ENCODE measurements at places on chromosomes 7 and 10.

DNA sequence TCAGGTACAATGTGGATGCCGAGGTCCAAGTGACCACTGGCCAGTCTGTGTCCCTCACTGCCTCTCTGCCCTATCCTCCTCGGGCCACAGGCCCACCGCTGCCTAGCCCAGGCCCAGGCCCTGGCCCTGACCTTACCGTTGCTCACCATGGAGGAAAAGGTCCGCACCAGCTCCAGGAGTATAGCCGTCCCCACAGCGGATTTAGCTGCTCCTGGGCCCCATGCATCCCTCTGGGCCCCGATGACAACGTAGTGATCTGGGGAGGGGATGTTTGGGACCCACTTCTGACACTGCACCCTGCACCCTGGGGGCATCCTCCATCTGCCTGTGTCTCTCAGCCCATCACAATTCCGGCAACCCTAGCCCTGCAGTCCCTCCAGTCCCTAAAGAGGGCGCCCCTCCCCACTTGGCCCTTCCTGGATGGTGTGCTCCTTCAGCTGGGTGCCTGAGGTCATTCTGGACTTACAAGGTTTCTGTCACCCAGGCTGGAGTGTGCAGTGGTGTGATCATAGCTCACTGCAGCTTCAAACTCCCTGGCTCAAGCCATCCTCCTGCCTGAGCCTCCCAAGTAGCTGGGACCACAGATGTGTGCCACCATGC lies 12.1 kb downstream of the TFR2 start:
- DNase-seq, result no peak

DNA sequence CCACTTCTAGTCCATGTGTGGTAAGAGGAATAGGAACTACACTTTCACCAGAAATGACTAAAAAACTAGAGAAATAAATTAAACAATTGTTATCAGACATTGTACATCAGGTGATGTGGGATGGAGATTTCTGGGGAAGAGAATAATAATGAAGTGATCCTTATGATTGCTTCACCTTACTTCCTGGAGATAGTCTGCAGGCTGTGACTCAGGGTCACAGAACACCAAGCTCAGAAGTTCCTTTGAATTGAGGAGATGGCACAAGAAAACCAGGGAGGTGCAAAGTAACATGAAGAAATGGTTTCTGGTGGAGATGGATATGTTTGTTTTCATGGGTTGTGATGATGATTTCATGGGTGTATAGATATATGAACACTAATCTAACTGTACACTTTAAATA lies 44.5 kb downstream of the ZWINT start:
- DNase-seq, result no peak

GRCh38 chr7:138961159-138961558 lies 20.0 kb downstream of the KIAA1549 start:
- DNase-seq, result no peak

DNA sequence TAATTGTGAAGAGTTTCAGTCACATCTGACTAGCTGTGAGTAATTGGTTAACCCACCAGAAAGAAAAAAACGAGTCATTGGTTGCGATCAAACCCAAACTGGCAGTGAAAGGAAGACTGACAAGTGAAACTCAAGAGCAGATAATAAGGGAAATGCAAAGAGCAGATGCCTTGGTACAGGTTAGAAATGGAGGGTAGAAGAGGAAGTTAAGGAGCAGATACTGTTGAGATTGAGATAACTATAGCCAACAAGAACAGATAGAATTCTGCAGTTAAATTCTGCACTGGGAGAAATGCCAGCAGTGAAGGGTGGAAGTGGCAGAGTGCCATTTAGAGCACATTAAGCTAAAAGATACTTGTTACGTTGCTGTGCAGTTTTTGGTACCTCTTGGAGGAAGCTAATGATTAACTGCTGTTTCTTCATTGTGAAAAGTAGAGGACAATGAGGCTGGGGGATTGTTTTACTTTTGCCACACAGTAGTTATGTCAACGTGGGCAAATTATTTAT lies 65.8 kb downstream of the CDK13 start:
- no peak for DNase-seq

GRCh38 chr10:64732372-64732957 lies 1211.3 kb downstream of the REEP3 start:
- DNase-seq, result no peak

- no peak for DNase-seq
These were observed 8.7 kb upstream of the CALHM1 start for GRCh38 chr10:103467406-103467805.

DNA sequence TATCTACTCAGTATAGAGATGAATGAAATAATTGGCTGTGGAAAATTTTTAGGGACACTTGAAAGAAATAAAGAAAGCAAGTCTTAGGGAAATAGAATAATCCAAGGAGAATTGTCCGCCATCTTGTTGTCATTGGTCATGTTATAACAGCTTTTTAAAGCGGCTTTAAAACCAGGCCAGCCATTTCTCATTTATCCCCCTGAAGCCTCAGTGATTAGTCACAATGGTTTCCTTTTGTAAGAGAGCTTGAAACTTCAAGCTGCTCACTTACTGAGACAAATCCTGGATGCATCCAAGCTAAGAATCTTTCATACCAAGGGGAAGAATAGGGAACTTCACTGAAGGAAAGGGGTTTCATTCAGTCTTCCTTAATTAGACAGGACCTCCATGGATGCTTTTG lies 67.9 kb downstream of the SGCE start:
- no peak for DNase-seq

- no peak for DNase-seq
These were observed 118.2 kb upstream of the PPIF start for GRCh38 chr10:79229071-79229541.

GRCh38 chr10:78292982-78293865 lies 259.6 kb downstream of the RPS24 start:
- DNase-seq, result no peak

DNA sequence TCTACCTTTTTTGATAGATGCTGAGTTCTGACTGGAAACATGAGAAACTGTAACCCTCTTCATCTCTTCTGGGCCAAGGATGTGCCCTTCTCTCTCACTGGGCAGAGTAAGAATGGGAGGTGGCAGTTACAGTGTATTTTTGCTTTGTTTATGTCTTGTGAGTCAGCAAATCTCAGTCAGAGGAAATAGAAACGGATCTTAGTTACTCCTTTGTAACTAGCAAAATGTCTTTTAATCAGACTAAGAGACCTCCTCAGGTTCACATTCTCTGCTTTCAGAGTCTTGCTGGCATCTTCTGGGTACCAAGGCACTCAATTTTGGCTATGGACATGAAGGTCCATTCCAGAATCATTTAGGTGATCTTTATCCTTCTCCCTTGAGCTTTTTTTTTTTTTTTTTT lies 70.9 kb downstream of the HHEX start:
- no peak for DNase-seq

DNA sequence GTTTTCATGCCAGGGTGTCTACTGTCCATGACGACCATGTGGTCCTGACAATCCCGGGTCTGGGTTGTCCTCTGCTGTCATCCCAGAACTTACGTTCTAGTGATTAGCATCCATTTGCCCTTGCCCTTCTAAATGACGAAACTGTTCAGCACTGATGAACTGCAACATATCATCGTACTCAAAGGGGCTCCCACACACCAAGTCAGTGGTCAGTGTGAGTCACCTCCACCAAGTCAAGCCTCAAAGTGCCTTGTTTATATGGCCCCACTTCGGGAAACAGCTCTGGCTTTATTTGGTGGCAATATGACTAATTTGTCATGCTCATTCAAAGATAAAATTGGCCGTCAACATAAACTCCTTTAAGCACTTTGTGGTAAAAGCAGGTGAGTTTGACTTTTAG lies 110.7 kb downstream of the FRMD4A start:
- no peak for DNase-seq

- DNase-seq, result no peak
These were observed 76.0 kb upstream of the GRB10 start for GRCh38 chr7:50858528-50859245.

DNA sequence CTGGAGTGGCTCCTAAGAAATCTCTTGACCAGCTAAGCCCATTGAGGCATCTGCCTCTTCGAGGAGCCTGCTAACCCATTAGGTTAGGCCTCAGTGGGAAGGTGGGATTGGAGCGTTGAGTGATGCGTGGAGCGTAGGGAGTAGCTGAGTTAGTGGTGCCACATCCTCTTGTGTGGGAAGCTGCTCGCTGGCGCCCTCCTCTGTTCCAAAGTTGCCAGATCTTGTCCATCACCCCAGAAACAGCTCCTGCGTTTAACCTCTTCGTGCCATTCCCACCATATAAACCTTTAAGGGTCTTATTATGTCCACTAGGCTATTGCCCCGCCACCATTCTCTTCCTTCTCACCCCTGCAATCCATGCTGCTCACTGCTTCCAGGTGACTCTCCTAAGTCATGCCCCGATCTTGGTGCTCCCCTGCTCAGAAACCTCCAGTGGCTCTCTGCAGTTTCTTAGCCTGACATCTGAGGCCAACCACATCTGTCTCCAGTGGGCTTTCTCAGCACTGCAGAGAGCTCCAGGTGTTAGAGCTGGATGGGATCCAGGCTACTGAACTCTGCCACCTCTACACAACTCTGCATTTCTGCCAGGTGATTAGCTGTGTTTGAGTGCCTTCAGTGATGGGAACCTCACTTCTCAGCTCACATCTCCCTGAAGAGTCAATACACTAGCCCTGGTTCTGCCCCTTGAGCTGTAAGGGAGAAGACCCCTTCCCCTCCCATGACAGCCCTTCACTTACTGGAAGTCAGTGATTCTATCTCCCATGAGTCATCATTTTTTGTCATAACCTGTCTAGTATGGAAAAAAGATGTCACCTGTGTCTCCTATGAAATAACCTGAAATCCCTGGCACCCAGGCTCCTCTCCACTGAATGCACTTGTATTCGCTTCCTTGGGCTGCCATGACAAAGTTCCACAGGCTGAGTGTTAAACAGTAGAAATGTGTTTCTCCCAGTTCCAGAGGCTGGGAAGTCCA lies 65.0 kb upstream of the FGFR2 start:
- no peak for DNase-seq

GRCh38 chr7:78057571-78057970 lies 259.0 kb downstream of the PHTF2 start:
- no peak for DNase-seq

- DNase-seq, result no peak
These were observed 1.3 kb downstream of the PTN start for GRCh38 chr7:137342265-137342664.

- DNase-seq, result no peak
These were observed 987 bp downstream of the INA start for GRCh38 chr10:103277713-103278536.

DNA sequence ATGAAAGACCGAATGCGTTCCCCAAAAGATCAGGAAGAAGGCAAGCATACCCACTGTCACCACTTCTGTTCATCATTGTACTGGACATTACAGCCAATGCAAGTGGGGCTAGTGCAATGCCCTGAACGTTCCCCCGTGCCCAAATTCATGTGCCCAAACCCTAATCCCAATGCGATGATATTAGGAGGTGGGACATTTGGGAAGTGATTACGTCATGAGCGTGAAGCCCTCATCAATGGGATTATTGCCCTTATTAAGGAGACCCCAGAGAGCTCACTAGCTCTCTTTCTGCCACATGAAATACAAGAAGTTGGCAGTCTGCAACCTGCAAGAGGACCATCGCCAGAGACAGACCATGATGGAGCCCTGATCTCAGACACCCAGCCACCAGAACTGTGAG lies 511.4 kb upstream of the TPK1 start:
- no peak for DNase-seq

GRCh38 chr10:35855155-35855947 lies 213.3 kb upstream of the FZD8 start:
- no peak for DNase-seq

DNA sequence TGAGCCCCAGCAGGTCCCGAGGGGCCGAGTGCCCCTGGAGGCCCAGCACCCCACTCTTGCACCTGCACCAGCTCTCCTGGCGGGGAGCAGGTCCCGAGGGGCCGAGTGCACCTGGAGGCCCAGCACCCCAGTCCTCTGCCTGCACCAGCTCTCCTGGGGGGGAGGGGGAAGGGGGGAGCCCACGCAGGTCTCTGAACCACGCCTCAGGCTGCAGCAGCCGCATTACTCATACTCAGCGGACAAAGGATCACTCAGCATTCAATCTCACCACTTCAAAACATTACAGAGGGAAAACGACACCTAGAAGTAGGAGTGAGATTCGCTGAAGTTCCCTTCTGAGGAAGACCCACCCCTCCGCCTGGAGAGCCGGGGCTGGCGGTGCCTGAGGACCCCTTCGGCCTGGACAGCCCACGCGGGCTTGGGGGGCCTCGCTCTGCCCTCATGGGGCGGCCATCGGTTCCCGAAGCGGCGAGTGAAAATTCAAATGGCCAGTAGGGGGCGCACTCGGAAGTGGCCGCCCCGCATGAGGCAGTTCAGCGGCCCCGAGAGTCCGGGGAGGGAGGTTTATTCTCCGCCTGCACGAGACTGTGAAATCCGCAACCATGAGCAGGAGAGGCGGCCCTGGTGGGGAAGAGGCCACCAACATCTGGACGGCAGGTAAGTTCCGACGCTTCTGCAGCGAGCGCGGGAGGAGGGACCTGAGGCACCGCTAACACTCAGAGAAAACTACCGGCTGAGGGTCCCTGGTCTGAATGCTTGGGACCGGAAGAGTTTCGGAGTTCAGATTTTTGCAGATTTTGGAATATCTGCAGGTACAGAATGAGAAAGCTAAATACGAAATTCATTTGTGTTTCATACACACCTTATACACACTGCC lies 1.1 kb upstream of the GPER1 start:
- peak; percentile 69 for DNase-seq

DNA sequence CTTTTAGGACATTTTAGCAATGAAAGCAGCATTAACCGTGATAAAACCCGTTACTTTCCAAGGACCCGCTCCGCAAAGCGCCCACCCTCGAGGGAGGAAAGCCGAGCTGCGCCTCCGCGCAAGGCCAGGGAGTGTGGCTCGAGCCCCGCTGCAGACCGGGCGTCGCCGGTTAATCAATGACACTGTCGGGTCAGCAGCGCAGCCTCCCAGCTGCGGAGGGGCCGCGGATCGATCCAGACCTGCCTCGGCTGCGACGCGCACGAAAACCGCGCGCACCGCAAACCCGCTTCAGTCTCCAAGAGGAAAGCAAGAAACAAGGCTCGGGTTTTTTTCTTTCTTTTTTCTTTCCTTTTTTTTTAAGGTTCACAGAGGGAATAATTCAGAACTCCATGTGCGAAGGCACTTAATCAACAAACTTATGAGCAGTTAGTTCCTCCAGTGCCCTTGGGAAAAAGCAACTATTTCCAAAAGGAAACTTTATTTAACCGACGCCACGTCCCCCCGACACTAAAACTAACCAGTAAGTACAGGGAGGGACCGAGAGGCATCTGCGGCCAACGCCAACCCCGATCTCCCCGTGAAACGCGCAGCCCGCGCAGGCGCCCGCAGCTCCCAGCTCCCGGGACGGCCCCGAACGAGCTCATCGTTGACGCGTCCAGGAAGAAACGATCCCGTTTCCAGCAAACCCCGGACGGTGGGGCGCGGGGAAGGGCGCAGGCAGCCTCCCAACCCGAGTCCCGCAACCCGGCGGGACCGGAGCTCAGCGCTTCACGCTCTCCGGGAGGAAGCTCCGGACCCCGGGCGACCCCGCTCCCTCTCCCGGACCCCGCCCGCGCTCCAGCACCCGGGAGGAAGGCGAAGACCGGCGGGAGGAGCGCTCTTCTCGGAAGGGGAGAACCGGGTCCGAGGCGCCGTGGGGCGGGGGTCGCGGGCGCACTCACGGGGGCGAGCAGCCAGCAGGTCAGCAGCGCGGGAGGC lies 598 bp downstream of the VIPR2 start:
- DNase-seq, result no peak

Measured in stimulated activated CD4-positive, alpha-beta T cell treated with anti-CD3 and anti-CD28 coated beads, Interleukin-1b, Interleukin-23, amount 100 ng/mL, for 1 hour (primary cell).